ENCODE measurements at places on chromosomes 13 and 19.

DNA sequence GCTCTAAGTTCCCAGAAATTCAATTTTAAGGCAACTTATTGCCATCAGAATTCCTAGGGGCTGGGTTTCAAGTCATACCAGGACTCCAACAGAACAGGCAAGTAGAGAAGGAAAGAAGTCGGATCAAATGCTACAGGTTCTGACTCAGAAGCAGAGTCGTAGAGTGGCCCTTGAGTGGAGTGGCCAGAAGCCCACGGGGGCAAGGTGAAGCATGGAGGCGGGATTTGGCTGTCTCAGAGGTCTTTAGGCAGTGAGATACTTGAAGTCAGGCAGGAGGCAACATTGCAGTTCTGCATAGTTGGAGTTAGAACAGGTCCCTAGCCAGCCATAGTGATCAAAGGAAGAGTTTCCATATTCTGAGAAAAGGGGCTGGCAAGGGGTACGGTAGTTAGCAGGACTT lies 111.6 kb downstream of the NHLRC3 start:
- no peak for DNase-seq

- no peak for DNase-seq
These were observed 962.3 kb downstream of the EFNB2 start for GRCh38 chr13:105573136-105573535.

DNA sequence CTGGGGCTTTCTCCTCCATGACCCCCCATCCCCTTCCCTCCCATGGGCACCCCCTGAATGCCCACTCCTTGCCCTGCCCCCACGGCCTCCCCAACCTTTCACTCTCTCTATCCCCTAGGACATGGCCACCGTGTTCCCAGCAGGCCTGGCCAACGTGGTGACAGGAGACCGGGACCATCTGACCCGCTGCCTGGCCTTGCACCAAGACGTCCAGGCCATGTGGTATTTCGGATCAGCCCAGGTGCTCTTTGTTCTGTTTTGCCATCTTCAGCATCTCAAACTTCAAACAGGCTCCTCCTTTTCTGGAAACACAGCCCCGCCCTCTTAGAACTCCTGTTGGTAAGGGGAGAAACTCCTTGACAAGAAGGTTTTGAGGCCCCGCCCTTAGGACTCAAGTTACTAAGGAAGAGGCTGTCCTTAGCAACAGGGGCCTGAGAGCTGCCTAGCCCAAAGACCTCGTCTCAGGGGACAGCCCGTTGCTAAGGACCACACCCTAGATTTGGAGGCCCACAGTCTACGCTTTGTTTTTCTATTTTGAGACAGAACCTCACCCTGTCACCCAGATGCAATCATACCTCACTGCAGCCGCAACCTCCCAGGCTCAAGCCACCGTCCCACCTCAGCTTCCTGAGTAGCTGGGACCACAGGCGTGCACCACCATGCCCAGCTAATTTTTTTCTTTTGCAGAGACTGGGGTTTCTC lies 5.1 kb upstream of the FLT3LG start:
- peak; percentile 64 for DNase-seq

DNA sequence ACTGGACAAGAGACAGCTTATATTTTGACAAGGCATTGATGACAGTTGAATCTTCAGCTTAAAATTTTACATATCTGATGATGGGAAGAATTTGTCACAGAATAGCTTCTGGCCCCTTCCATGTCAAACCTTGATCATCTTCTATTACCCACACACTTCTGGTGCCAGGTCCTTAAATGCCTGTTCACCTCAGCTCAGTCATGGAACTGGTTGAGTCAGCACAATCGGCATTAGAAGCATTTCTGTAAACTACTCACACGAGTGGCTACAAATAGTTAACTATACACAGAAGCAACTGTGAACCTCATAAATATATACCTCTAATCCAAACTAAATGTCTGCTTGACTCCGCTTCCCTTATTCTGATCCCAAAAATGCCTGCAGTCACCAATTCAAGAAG lies 161.2 kb downstream of the FOXO1 start:
- no peak for DNase-seq

- no peak for DNase-seq
These were observed 1002.4 kb upstream of the PCDH9 start for GRCh38 chr13:68232351-68233130.

DNA sequence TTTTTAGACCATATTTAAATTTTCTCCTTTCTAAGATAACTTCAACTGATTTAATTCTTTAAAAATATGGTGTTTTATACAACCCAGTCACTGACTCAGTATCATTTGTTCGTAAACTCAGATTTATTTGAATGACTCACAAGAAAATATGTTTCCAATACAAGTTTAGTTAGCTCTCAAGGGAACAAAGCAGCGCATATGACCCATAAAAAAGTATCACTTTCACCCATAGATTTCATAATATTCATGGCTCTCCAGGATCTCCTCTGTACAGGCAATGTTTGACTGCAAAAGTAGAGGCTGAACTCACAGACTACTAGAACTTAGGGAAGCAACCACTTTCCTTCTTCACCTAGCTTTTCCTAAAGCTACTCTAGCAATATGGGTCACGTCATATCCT lies 405.6 kb upstream of the PCDH9 start:
- DNase-seq, result no peak

- DNase-seq, result no peak
These were observed 139.7 kb downstream of the FLT1 start for GRCh38 chr13:28355046-28355821.

All from nephron progenitor cell (in vitro differentiated cells).